Renal cortex interstitium (tissue), 15 donors: ENCODE measurements at places on chromosomes 5 and 9.

GRCh38 chr5:132101385-132101880, 27.8 kb downstream of the CSF2 start:
- no peak for DNase-seq

GRCh38 chr5:73719632-73720031, 93.6 kb downstream of the ARHGEF28 start:
- DNase-seq, result no peak

DNA sequence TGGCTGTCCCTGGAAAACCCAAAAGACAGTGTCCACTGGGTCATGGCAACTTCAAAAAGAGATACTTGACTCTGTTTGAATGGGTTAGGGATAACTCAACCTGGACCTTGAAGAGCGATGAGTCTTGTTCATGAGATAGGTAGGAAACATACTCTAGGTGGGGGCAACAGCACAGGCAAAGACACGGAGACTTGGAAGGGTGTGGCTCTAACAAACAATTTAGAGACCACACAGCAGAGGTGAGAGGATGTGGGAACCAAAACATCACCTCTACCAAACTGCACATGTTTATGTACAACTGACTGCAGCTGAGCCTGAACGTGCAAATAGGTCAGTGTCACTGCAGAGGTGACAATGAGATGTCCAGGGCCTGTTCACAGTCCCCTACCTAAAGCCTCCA, 247.7 kb upstream of the ADRA1B start:
- DNase-seq, result no peak

DNA sequence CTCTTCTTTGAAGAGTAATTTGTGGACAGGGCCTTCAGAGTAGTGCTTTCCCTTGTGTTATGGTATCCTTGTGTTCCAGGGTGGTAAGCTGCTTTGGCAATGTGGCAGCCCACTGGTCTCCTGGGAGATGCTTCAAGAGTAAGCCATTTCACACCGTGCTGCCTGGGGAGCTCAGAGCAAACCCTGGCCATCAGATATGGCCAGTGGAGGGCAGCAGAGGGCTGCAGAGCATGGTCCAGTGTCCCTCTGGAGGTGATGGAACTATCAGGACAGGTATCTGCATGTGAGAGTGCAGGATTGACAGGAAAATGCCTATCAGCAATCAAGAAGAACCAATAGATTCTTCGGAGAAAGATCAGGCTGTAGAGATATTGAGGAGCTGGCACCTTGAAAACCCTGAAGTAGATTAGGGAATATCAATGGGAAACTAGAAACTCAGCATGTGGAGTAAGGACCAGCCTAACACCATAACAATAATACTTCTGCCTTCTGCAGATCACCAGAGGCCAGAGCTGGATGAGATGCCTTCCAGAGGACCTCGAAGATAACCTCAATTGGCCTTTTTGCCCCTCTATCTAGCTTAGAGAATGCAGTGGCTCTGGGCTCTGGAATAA, 90.8 kb downstream of the PLPPR1 start:
- DNase-seq, result peak; percentile 13

DNA sequence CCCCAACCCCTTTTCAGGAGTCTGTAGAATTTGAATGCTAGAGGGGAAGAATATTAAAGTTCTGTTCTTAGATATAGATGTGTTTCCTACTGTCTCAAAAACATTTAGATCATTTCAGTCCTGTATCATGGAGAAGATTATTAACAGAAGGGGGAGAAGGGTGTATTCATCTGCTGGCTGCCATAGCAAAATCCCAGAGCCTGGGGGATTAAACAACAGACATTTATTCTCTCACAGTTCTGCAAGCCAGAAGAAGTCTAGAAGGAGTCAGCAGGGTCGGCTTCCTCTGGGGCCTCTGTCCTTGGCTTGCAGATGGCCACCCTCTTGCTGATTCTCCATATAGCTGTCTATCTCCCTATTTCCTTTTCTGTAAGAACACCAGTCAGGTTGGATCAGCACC, 150.1 kb upstream of the OTULINL start:
- no peak for DNase-seq

- no peak for DNase-seq
Observed at GRCh38 chr5:96427824-96428223, 5.2 kb downstream of the PCSK1 start.
